GF-D8 (cell line): ENCODE measurements at places on chromosomes 6 and 20.

DNA sequence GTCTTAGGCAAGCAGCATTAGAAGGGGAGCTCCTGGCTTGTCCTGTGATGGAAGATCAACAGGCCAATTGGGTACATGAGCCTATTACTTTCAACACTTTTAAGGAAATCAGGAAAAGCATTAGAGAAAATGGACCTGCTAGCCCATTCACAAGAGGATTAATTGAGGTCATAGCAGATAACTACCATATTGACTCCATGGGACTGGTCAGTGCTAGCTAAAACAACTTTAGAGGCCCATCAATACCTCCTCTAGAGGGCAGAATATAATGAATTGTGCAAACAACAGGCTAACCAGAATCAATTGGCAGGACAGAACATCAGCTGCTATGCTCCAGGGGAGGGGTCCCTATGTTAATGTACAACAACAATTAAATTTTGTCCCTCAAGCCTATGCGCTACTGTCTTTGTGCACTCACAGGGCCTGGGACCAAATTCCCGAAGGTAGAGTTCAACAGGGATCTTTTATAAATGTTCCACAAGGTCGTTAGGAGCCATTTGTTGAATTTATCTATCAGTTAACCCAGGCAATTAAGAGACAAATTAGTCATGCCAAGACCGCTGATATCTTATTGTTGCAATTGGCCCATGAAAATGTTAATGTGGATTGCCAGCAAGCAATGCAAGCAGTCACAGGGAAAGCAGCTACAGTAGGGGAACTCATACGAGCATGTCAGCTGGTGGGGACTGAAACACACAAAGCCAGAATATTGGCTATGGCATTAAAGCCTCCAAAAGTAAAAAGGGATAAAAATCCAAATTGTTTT lies 106.6 kb upstream of the BTN3A2 start:
- no peak for DNase-seq

DNA sequence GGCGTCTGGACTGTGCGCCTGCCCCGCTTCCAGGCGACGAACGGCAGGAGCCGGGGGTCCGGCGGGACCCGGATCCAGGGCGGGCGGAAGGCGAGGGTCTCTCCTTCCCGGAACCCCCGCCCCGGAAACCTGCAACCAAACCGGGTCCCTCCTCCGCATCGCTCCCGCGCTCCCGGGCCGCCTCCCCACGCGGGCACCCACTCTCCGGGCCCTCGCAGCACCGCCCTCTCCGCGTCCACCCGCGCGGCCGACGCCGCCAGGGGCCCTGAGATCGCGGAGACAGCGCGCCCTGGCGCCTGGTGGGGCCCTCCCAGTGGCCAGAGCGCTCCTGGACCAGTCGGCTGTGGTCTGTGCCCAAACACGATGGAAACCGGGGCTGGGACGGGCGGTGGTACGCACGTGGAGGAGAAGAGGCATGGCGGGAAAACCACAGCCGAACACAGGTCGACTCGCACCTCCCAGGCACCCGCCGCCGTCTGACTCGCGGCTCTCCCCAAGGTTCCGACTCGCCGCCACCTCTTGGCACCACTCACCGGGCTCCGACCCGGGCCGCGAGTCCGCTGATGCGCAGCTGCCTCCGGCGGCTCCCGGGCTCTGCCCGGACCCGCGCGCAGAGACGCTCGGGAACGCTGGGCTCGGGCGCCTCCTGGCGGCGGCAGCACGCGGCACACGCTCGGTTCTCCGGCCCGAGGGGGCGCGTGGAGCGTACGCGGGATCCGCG lies 7.9 kb downstream of the NKX2-2 start:
- peak; percentile 6 for DNase-seq

GRCh38 chr20:21808863-21809664 lies 103.6 kb downstream of the PAX1 start:
- DNase-seq: no peak

DNA sequence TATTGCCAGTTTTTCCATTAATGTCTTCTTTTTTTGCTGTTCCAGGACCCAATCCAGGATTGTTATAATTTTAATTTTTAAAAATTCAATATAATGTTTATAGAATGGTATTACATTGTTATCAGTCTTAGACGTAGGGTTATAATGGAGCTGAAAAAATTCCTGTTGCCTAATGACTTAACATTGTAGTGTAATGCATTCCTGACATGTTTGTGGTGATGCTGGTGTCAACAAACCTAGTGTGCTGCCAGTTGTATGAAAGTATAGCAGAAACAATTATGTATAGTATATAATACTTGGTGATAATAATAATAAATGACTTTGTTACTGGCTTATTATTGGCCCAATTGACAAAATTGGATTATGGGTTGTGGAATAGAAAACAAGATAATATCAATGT lies 30.4 kb downstream of the KIZ start:
- no peak for DNase-seq

DNA sequence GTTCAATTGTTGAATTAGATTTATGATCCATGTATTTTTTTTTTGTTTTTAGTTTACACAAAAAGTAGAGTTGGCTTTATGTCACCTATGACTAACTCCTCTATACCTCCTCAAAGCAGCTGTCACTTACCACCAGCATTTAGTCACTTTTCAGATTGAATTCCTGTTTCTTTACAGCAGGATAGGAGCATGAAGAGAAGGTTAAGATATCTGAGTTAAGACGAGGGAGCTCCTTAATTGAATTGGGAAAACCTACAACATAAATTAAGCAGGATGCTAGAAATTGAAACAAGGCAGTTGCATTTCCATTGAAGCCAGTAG lies 237.2 kb downstream of the FARS2 start:
- DNase-seq: no peak

- DNase-seq: no peak
These were observed 147.9 kb upstream of the SLC35B3 start for GRCh38 chr6:8583291-8583690.

GRCh38 chr6:24856901-24857670 lies 58.4 kb upstream of the ARMH2 start:
- DNase-seq: no peak

GRCh38 chr6:31187780-31188194 lies 17.3 kb upstream of the POU5F1 start:
- no peak for DNase-seq

- no peak for DNase-seq
These were observed 49.1 kb downstream of the NFATC2 start for GRCh38 chr20:51493346-51493791.

- DNase-seq: no peak
These were observed 116.3 kb downstream of the PCSK2 start for GRCh38 chr20:17343091-17343490.
